ENCODE measurements at places on chromosomes 11 and 22.

DNA sequence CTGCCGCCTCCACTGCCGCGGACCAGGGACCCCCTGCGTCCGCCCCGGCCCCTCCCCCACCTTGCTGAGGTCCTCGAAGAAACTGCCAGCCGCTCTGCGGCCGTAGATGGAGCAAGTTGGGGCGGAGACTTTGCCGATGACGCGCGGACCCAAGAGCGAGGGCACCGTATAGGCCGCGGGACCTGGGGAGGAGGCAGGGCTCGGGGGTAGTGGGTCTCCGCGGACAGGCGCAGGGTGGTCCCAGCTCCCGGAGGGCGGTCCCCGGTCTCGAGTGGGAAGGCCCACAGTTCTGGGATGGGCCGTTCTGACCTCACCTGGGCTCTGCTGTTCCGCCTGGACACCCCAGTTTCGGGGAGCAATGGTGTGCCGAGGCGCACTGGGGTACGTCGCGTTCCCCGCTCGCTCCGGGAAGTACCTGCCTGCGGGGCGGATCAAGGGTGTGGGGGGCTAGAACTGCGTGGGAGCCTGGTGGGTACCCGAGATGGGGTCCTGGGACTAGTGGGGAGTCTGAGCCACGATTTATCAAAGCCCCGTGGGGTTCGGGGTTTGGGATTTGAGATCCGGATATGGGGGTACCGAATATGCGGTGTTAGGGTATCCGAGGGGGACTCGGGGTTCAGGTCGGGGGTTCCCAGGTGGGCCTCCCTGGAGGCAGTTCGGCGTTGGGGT, 1.2 kb upstream of the TYMP start:
- DNase-seq = no peak

DNA sequence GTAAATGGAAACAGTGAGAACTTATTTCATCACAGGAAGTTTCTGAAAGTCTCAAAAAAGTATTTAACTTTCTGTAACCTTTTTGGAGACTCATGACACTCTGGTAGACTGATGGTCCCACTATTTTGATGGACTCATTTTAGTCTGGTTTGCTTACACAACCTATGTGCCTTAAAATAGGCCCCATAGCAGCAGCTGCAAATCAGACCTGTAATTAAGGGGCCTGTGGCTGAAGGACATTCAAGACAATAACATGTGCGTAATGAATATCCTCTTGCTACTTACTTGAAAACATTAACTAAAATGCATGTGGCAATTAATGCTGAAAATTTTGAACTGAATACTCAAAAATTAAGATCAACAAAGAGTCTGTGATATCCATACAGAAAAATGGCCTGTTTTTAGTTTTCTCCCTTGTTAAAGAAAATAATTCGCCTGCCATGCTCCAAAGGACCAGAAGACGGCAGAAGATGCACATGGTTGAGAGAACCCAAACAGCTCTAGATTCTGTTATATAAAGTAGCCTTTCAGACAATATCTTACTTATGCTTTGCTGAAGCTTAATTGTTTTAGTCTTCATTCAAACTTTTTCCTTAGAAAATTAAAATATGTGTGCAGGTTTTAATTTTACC, 568.5 kb downstream of the KCNA4 start:
- DNase-seq = no peak

DNA sequence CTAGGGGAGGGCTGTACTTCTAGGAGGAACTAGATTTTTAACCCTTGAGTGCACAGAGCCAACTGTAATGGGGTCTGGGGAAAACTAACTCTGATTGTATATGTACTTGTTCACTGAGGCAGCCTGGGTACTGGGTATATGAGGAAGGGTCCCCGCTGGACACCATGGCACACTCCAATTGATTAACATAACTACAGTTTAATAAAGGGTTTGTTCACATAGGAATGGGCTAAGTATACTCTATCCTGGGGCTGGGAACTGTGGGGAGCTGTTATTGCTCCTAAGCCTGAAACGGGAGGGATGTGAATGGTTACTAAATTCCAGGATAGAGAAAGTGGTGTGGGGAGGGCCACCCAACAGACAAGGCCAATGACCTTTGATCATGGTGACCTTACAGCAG, 67.6 kb downstream of the PARVA start:
- DNase-seq = no peak

DNA sequence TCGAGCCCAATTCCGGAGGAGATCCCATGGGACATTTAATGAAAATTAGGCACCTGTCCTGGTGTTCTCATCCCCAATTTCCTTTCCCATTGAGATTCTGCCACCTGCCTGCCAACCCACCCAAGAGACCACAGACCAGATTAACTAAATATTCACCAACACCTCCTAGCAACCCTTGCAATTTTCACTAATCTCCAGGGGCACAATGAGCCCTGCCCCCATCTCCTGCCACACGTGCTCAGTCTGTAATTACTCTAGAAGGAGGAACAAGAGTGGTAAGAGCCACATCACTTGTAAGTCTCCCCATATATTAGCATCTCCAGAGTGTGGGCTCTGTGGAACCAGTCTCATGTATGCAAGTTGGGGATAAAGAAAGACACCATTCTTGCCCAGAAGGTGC, 38.0 kb downstream of the IL18BP start:
- DNase-seq = no peak

- DNase-seq = no peak
These were observed 5.1 kb downstream of the INSC start for GRCh38 chr11:15119826-15120225.
